ENCODE measurements at places on chromosomes 5 and 9.

GRCh38 chr9:88243736-88244135 is 105.5 kb upstream of the SPATA31C2 start:
- no peak for DNase-seq

DNA sequence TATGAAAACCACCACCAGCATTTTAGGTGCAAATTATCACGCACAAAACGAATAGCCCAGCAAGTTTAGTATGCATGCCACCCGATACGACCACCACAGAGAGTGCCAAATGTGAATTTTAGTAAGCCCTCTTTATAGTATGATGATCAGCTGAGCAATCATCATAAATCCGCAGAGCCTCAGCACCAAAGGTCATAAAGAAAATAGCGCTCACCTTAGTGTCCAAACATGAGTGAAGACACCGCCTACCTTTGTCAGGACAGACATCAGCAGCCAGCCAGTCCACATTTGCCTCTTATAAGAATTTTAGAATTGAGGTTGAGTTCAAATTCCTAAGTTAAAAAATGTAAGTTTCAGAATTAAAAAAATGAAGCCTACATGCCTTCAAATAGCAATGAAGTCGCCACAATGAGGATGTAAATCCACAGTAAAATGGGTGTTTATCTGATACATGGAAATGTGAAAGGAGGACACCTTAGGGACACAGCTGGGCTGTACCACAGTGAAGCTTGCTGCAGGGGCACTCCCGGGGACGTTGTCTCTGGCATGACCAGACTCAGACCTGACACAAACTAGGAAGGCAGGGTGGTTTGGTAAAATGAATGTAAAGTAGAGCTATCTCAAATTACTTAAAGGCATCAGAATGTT is 149.0 kb downstream of the AUH start:
- DNase-seq: no peak

GRCh38 chr5:126438868-126439267 is 15.7 kb downstream of the GRAMD2B start:
- DNase-seq: no peak

GRCh38 chr5:374631-375335 is 53.3 kb downstream of the AHRR start:
- no peak for DNase-seq

GRCh38 chr9:91495450-91495849 is 71.8 kb upstream of the NFIL3 start:
- DNase-seq: no peak

- DNase-seq: no peak
These were observed 1.0 kb downstream of the AQP3 start for GRCh38 chr9:33446240-33446945.

- DNase-seq: no peak
These were observed 404.4 kb downstream of the ARHGEF28 start for GRCh38 chr5:74030371-74030770.

- no peak for DNase-seq
These were observed 81.4 kb downstream of the DENND1A start for GRCh38 chr9:123848447-123849085.

DNA sequence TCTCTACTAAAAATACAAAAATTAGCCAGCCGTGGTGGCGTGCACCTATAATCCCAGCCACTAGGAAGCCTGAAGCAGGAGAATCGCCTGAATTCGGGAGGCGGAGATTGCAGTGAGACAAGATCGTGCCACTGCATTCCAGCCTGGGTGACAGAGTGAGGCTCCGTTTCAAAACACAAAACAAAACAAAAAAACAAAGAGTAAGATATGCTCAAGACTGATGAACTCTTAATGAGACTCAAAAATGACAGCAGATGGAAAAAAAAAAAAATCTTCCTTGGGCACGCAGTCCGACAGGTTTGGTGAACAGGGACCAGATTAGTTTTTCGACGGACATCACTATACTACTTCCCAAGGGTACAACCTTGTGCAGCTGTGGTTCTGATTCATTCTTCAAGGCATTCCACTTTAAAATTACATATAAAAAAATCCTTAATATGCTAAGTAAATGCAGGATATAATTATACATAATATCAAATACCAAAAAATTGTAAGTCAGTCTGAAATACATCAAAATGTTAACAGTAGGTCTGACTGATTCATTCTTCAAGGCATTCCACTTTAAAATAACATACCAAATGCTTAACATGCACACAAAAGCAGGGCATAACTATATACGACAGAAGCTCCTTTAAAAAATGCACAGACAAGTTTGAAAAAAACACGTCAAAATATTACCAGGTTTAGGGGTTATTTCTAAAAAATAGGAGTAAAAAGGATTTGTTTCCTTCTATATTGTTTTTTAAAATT is 12.3 kb downstream of the PSIP1 start:
- no peak for DNase-seq

- DNase-seq: no peak
These were observed 101.5 kb downstream of the TAF11L14 start for GRCh38 chr5:17735761-17736160.

GRCh38 chr9:125540497-125540896 is 166.5 kb downstream of the MAPKAP1 start:
- DNase-seq: no peak

DNA sequence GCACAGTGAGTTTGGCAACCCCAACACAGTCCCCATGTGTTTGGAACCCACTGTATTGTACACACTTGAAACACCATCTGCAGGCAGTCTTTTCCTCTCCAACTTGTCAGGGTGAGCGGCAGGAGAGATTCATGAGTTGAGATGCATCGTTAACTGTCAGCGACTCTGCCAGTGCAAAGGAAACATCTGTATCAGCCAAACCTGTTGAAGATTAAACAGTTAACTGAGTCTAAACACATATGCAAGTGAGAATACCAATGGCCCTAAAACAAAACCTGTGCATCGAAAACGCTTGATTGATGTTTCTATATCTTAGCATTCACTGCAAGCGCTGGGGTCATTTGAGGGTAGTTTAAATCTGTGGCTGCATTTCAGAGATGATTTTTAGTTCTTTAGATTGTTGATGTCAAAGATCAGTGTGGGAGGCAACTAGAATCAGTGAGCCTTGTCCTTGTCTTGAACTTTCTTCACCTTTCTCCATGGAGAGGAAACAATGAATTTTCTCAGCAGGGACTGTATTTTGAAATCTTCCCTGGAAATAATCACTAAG is 41.3 kb upstream of the PAM start:
- no peak for DNase-seq

GRCh38 chr5:95726811-95727763 is 4.0 kb upstream of the RHOBTB3 start:
- no peak for DNase-seq
